ENCODE measurements at places on chromosomes 12 and 14.

DNA sequence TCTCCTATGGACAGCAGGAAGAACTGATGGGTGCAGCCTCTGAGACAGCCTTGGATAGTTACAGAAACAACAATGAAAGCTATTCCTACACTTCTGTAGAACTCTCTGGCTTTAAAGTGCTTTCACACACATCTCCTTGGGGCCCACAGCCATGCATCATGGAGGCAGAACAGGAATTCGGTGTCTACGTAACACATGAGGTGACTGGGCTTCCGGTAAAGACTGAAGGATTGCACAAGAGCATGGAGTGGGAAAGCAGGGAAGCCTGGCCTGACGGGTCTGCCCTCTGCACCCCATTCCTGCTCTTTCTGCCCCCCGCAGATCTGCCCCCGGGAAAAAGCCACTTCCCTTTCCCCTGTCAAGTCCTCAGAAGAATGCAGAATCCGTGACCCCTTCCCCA lies 82.6 kb downstream of the VWF start:
- DNase-seq, result no peak

GRCh38 chr12:20520532-20520931 lies 152.2 kb downstream of the PDE3A start:
- DNase-seq, result no peak

DNA sequence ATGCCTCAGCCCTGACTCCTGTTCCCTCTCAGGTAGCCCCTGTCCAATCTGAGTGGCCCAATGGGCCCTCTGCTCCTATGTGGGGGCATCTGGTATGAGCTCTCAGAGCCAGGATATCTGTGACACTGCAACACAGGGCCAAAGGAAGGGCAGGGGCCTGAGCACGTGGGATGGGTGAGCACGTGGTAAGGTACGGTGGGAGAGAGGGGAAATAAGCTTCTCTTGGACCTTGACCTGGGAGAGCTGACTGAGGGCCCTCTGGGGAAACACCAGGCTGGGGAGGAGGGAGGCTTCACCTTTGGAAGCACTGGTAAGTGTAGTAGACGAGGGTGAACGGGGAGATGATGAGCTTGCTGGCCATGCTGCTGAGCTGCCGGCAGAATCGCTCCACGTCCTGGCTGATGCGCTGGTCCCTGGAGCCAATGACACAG lies 6.7 kb downstream of the ABCD4 start:
- DNase-seq, result no peak

DNA sequence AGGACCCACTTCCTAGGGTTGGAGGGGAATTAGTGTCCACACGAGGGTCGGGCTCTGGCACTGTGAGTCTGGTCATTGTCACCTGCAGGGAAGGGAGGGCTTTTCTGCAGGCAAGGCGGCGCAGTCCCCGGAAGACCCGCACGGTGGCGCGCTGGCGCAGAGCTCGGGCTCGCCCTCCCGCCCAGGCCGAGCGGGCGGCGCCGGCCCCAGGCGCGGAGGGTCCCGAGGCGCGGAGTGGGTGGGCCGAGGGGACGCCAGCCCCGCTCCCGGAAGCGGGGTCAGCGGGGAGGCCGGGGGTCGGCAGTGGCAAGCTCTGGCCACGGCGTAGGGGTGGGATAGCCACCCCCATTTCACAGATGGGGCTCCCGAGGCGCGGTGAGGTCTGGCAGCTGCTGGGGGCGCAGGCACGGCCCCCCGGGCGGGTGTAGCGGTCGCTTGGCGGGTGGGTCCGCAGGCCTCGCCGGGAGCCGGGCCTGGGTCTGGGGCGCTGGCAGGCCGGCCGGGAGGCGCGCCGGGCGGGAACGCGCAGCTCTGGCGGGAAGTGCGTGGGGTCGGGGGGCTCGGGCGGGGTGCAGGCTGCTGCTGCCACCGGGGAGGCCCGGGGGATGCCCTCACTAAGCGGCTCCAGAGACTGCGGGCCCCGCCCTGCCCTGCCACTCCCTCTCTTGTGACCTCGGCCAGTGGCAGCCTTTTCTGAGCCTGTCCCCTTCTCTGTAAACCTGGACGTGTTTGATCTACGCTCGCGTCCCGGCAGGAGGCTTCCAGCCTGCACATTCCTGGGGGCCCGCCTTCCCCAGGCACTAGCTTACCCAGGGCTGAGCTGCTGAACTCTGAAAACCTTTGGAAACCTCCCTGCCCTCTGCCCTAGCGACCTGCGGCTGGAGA lies 46.1 kb downstream of the CYP46A1 start:
- DNase-seq, result no peak

- DNase-seq, result no peak
These were observed 4.5 kb downstream of the ZNF605 start for GRCh38 chr12:132951649-132952048.

- no peak for DNase-seq
These were observed 41.3 kb downstream of the ELK3 start for GRCh38 chr12:96235484-96235826.

Measured in ureter (tissue), 1 donor.